ENCODE measurements at places on chromosomes 11 and 22. TPM values are rescaled to one million over a fixed set of nuclear protein-coding genes. Genes with fewer than 3 reads are reported as not detected.

CBL gene
- 24.3 TPM for polyA plus RNA-seq

PDGFD gene
- 50.1 TPM for polyA plus RNA-seq

MED17 gene
- 23.1 TPM for polyA plus RNA-seq

SLC22A6 gene
- polyA plus RNA-seq: not detected

ZNF215 gene
- 2.7 TPM for polyA plus RNA-seq

MMP13 gene
- not detected for polyA plus RNA-seq

MS4A15 gene
- not detected for polyA plus RNA-seq

MISFA gene
- 1.3 TPM for polyA plus RNA-seq

C11orf86 gene
- not detected for polyA plus RNA-seq

Measured in AG04450 (cell line).